ENCODE measurements at places on chromosomes 12 and 14.

- no peak for DNase-seq
Measured at GRCh38 chr14:74892745-74893144, 11.0 kb downstream of the DLST start.

DNA sequence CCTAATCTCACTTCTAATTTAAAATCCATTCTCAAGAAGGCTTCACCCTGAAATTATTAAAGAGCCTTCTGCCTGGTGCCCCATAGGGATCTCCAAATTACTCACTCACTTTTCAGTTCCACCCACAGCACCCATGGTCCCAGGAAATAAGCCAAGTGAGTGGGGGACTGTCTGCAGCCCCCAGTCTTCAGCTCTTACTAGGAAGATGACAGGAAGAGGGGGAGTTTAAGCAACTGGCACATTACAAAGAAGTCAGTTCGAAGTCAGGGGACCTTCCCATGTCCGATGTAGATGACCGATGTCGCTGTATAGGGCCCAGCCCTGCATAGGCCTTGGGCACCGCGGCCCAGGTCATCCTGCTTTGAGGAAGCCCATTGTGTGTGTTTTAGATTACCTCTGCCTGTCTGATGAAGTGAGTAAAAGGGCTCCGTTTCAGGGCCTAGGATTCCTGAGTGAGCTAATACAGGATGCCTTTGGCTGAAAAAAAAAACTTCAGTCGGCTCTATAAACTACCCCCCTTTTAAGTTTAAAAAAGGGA lies 1.9 kb downstream of the ACTN1 start:
- no peak for DNase-seq

DNA sequence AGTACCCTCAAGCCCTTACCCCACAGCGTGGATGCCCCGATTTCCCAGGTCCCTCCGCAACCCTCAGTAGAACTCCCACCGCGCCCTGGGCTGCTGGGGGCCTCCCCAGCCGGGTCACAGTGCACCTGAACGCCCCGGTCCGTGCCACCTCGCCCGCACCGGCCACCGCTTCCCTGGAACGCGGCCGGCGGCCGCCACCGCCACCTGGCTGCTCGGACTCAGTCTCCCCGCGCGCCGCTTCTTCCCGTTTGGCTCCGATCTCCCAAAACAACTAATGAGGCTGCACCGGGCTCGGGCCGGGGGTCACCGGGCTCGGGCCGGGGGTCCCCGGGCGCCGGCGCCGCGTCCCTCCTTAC lies 1.0 kb downstream of the ITPK1 start:
- no peak for DNase-seq

DNA sequence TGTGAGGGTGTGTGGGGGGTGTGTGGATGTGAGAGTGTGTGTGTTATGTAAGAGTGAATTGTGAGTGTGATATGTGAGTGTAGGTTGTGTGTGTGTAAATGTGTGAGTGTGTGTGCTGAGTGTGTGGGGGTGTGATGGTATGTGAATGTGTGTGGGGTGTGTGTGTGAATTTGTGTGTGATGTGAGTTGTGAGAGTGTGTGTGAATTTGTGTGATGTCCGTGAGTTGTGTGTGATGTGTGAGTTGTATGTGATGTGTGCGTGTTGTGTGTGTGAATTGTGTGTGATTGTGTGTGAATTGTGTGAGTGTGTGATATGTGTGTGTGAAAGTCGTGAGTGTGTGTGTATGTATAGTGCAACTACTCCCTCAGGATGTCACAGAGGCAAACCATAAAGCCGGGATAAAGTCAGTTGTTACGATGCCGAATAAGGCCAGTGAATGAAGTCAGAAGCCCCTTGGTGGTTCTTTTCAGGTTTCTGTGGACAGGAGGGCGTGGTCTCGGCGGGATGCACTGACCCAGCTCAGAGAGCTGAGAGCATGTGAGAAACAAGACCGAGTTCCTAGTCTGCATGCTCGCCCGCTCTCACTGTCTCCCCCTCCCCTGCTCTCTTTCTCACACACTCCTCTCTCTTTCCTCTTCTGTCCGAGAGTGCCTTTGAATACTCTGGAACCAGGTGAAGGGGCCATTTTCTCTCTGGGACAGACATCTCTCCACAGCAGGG lies 71.8 kb upstream of the MAX start:
- DNase-seq = no peak

- DNase-seq = no peak
Measured at GRCh38 chr12:2627835-2628191, 167.0 kb upstream of the FKBP4 start.

Data from thymus (tissue), 14 donors.